ENCODE measurements at places on chromosomes 2 and 18.

DNA sequence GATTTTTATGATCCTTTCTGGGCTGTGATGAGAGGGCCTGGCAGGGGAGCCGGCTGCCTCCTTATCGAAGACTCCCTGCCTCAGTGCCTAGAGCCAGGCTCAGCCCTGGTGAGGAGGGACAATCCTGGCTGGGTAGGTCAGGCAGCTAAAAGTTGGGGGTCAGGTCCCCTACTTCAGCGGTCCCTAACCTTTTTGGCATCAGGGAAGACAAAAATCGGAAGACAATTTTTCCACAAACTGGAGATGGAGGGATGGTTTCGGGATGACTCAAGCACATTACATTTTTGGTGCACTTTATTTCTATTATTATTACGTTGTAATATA is 53.1 kb downstream of the HS1BP3 start:
- DNase-seq = no peak

DNA sequence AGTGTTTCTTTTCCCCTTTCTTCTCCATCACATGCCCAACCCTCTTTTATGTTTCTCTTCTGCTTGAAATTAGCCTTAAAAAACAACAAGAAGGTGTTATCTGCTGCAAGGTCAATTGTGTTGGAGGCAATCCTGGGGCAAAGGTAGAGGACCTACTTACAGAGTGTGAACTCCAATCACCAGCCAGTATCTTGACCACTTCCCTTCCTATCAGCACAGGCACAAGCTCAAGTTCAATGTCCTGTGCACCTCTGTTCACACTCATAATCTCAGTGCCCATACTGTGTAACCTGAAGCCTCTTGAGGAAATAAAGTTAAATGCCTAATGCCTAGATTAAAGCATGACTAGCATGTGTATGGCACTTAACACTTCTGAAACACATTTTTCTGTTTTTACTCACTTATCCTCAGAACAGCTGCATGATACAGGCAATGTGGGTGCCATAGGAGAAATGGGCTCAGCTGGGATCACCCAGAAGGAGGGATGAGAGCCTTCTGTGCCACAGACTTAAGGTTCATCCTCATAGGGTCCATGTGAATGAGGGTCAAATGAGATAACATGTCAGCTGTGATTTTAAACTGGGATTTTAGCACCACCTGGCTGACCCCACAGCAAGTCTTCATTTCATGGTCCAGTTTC is 701.5 kb downstream of the BCL11A start:
- DNase-seq = no peak

DNA sequence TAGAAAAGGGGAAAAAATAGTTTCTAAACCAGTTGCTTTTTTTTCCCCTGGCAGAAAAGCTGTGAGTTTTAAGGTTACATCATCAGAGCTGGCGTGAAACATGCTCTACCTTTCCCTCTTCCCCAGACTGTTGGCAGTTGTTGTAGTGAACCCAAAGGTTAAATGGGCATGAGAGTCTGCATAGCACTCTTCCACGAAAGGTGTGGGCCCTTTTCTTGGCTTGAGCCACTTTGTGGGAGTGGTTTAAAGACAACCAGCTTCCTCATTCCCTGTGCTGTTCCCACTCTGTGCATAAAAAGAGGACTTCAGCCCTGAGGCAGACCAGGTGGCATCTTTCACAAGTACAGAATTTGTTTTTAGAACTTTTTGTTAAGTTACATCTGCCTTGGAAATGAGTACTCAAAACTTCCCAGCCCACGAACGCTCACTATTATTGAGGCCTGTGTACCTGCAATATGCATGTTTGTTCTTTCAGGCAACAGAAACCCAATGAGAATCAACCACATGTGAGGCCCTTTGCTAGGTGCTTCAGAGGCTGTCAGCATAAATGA is 243.8 kb downstream of the BABAM2 start:
- no peak for DNase-seq

DNA sequence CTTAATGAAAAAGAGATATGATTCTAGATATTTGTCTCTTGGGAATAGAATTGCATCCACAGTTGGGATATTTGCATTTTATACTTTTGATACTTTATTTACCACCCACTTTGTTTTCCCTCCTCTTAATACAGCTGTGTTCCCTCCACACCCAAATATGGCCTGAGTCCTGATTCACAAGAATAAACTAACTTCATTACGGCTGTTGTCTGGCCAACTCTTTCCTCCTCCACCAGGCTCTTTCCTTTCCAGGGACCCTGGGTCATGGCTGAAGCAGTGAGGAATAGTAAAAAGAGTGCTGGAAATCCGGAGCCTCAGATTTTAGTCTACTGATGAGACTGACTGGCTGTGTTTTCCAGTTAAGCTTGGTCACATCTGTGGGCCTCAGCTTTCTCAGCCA is 48.4 kb upstream of the STAM2 start:
- no peak for DNase-seq

- DNase-seq = no peak
Measured at GRCh38 chr2:176149939-176150583, 1.3 kb upstream of the HOXD4 start.

GRCh38 chr2:203463266-203463678 is 71.8 kb downstream of the RAPH1 start:
- no peak for DNase-seq

DNA sequence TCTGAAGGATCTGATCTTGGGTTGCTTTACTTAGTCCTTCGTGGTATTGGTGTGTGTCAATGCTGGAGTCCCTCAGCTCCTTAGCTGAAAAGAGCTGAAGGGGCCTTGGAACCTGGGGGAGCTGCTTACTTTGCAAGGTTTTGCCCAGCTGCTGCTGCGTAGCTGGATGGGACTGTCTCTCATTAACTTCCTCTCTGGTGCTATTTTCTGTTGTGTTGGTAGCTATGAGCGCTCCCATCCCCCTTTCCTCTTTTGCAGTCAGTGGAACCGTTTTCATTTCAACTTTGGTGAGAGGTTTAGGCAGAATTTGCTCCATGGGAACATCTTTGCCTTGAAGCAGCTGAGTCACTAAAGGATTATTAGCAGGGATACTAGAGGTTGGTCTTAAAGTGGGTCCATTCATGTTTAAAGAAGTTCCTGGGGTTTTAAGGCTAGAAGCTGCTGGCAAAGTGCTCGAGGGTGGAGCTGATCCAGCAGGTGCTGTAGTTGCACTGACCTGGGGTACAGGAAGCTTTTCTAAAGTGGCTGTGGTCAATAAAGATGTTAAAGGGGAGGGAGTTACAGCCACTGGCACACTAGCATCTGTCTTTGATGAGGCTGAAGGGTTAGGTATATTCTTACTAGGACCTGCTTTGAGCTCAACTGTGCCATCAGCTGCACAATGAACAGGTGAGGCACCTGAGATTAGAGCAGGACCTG is 69.9 kb upstream of the DTNB start:
- DNase-seq = no peak

All from NCI-H1048 (cell line).